ENCODE measurements at places on chromosomes 12 and 14.
A peak's percentile ranks its signal among the peaks of the same experiment; 100 is the strongest.

DNA sequence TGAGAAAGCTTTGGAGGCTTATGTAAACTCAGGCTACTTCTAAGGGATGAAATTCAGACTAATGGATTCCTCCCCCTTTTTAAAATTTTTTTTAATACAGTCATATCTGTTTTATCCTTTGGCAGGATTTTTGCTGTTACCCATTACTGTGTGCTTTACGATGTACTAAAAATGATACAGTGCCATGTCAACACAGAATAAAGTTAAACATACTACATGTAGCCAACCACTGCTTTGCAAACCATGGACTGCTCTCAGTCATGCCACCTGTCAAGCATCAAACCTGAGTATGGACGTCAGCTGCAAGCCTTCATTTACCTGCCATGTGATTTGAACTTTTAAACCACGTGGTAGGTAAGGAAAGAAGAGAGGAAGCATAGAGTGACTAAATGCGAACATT, 325.8 kb downstream of the FUT8 start:
- no peak for DNase-seq

DNA sequence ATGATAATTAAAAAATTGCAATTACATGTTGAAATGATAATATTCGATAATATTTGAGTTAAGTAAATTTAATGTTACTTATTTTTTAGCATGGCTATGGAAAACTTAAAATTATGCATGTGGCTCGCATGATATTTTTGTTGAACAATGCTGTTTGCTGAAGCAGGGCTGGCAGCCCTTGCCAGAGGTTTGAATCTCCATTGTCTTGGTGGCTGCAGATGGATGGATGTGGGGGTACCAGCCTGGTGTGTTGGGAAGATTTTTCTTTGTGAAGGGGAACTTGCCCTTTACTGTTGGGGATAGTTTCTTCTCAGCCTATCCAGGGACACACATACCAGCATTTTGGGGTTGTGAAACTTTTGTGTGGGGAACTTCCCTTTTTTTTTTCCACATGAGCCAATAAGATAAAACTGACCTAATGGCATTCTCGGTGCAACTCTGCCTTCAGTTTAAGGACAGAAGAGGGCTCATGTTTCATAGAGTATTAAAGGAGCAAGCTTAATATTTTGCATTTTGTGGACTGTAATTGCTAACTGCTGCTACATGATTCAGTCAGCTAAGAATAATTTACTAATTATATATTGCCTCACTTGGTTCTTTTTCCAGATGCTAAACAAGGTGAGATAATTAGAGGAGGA, 8.8 kb downstream of the RASSF3 start:
- no peak for DNase-seq

DNA sequence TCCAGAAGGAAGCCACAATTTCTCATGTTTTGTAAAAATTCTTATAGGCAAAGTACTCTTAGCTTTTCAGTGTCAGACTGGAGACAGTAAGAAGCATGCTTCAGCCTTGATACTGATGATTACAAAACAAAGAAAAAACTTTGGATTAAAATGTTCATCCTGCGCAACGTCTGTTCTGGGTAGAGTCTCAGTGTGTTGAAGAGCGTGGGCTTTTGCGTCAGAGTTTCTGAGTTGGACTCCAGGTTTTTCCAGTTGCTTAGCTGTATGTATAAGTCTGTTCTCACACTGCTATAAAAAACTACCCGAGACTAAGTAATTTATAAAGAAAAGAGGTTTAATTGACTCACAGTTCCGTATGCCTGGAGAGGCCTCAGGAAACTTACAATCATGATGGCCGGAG, 508.1 kb downstream of the DIO2 start:
- no peak for DNase-seq

- DNase-seq: no peak
Measured at GRCh38 chr14:92719421-92719820, 29.0 kb downstream of the LGMN start.

DNA sequence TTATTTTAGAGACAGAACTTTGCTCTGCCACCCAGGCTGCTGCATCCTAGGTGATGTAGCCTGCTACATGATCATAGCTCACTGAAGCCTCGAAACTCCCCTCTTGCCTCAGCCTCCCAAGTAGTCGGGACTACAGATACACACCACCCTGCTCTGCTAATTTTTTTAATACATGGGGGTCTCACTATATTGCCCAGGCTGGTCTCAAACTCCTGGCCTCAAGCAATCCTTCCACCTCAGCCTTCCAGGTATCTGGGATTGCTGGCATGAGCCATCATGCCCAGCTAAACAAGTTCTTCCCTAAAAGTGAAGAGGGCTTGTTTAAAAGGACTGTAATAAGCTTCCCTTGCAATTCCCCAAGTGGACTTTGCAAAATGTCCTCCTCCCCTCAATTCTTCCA, 310.4 kb downstream of the PAWR start:
- no peak for DNase-seq

GRCh38 chr12:102462795-102463465, 17.4 kb downstream of the IGF1 start:
- DNase-seq: no peak

DNA sequence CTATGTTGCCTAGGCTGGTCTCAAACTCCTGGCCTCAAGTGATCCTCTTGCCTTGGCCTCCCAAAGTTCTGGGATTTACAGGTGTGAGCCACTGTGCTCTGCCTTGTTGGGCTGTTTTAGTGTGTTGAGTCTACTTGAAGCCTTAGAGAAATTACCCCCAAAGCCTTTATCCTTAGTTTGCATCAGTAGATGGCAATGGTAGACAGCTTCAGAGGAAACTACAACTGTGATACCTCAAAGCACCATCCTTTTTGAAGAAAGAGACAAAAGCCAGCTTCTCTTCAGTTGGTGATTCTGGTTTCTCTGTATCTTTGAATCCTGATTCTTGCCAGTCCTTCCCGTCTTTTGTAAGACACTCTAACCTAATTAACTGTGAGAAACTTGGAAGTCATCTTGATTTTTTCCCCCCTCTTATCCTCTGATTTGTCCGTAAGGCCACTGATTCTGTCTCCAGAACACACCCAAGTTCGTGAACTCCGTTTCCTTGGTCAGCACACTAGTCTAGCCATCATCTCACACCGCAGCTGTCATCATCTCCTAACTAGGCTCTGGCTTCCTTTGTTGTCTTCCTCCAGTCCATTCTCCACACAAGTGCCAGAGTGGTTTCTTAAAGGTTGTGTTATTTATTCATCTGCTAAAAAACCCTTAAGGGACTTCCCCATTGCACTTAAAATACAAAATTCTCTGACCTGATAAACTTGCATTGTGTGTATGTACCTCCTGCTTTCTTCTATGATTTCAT, 20.2 kb downstream of the ATP2A2 start:
- no peak for DNase-seq

DNA sequence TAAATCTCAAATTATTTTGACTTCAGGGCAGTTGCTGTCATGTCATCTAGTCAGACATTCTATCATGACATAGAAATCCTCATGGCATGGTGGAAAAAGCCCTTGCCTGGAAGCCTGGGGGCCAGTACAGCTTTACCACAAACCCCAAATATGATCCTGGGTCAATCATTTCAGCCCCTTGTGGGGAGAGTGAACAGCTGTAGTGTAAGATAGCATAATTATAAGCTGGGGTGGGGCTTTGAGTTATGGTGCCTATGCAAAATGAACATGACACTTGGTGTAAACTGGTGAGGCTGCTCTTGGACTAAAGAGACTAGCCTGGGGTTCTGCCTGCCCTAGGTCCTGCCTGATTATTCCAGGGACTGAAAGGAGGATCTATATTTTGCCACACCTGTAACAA, 207.7 kb upstream of the DDHD1 start:
- no peak for DNase-seq

DNA sequence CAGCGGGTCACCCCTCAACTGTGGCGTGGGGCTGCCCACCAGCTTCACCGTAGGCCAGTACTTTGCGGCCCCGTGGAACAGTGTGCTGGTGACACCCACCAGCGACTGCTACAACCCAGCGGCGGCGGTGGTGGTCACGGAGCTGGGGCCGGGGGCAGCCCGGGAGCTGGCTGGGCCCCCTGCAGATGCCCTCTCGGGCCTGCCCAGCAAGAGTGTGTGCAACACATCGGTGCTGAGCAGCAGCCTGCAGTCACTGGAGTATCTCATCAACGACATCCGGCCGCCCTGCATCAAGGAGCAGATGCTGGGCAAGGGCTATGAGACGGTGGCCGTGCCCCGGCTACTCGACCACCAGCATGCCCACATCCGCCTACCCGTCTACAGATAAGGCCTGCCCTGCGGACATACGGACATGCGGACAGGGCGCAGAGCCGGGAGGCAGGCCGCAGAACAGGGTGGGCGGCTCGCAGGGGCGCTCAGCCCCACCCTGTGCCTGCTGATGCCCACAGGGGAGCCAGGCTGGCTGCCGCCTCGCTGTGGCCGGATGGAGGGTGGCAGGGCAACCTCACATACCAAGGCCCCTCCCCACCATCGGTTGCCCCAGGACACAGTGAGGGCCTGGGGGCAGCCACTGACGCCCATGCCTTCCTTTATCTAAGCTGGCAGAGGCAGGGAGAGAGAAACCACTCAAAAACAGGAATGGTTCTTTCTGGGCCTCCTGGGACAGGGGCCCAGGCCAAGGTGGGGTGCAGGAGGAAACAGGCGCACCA, 55.5 kb downstream of the FAM222A start:
- no peak for DNase-seq

- no peak for DNase-seq
Measured at GRCh38 chr12:1500095-1500801, 94.1 kb downstream of the FBXL14 start.

GRCh38 chr12:131038961-131039950, 85.5 kb downstream of the ADGRD1 start:
- DNase-seq: no peak

DNA sequence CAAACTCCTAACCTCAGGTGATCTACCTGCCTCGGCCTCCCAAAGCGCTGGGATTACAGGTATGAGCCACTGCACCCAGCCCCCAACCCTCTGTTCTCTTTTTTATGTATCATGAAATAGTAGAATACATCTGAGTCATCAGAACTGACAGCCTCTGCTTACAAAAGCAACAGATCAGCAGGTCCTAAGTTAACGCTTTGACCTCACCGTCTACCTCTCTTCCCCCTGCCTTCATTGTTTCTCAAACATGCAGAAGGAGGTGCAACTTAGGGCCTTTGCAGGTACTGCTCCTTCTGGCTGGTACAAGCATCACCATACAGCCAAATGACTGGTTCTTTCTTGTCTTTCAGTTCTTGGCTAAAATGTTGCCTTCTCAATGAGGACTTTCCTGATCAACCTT, 249.2 kb downstream of the PAWR start:
- DNase-seq: no peak

DNA sequence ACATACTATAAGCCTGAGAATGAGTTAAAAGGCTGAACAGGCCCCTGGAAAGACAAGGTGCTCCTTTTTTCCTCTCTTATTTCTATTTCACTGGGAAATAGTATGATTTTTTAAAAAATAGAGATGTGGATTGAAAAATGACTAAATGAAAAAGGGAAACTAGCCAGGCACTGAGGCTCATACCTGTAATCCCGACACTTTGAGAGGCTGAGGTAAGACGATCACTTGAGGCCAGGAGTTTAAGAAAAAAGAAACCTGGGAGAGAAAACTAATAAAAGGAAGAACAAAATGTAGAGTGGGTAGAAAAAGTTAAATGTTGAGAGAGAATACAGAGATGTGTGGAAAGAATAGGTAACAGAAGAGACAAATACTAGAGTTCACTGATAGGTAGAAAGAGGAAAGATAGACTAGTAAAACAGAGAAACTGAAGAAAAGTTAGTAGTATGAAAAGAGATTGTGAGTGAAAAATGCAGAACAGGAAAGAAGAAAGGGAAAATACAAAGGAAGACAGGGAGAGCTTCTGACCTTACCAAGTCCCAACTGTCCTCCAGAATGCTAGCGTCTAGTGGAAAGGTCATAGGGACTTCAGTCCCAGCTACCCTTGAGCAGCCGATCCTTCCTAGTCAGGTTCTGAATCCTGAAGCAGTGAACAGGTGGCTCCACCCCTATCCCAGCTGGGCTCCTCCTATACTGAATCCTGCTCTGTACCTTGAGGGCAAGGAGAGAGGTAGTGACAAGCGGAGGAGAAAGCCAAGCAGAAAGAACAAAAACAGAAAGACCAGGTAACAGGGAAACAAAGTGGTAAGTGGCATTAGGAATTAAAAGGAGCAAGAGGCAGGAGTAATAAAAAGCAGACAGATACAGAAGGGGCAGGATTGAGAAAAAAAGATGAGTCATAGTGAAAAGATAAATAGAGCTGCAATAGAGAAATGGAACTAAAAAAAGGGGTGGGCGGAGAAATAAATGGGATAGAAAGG, 7.3 kb downstream of the TMEM116 start:
- no peak for DNase-seq

DNA sequence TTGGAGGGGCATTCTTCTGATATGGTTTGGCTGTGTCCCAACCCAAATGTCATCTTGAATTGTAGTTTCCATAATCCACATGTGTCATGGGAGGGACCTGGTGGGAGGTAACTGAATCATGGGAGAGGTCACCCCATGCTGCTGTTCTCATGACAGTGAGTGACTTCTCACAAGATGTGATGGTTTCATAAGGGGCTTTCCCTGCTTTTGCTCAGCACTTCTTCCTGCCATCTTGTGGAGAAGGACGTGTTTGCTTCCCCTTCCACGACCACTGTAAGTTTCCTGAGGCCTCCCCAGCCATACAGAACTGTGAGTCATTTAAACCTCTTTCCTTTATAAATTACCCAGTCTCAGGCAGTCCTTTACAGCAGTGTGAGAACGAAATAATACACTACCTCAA, 382.4 kb downstream of the VRK1 start:
- no peak for DNase-seq

DNA sequence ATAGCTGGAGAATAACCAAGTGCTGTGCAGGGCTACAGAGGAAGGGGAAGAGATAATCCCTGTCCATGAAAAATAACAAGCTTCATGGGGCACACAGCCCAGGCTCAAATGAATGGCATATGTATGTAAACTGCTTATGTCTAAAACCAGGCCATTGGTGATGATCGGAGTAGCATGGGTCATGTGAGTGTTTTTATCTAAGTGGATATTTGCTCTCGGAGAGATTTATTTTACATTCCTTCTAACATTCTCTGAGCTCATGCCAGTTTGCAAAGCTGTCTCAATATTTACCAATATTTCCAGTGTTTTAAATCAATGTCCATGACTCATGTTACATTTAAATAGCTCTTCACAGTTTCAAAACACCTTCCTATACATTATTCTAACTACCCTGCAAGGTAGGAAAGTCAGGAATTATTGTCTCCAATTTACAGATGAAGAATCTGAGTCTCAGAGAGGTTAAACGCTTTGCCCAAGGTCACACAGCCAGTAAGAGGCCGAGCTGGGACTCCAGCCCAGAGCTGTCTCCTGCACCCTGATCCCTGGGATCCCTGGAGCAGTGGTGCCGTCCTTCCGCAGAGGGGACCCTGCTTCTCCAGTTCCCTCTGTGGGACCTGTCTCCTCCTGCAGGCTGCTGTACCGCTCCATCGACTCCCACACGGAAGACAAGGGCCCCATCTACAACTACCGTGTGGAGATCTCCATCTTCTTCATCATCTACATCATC, 186.7 kb upstream of the FKBP4 start:
- no peak for DNase-seq

DNA sequence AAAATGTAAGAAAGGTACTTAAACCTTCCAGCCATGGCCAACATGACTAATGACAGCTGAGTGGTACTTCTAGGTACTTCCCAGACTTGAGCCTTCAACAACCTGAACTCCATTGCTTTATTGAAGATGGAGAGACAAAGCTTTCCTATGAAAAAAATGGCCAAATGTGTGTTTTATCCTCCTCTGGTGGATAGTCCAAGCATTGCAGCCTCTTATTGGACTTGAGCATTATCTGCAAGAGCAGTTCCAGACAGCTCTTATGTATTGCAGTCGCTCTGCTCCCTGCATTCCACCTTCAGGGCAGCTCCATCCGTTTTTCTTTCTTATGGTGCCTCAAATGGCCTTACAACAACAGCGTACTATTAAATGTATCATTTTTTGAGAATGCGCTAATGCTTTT, 588.2 kb downstream of the NRXN3 start:
- peak; percentile 5 for DNase-seq
